WTC11 (cell line): ENCODE measurements at places on chromosomes 6 and 20. TPM values are rescaled to one million over a fixed set of nuclear protein-coding genes. Genes with fewer than 3 reads are reported as not detected.

Gene IP6K3
- 0.44 to 1.1 TPM (median 0.89 TPM) in 3 replicates for total RNA-seq

Gene BNIP5
- 0.05 TPM in 1 of 3 replicates, not detected in the others for total RNA-seq

Gene SLC22A2
- total RNA-seq: 0.44 to 0.96 TPM (median 0.78 TPM) in 3 replicates

Gene FARS2
- 10.7 to 15.0 TPM (median 11.3 TPM) in 3 replicates for total RNA-seq

Gene OR2B2
- total RNA-seq: not detected in 3 replicates

Gene ATP9A
- total RNA-seq: 5.0 to 5.4 TPM (median 5.0 TPM) in 3 replicates

- no peak overlapping the region for H3K27ac ChIP-seq
- peaks cover 29% of the 10 kb centered on the region for H3K4me1 ChIP-seq
- DNase-seq: no peak
- H3K27me3 ChIP-seq: no peaks in the 10 kb centered on the region
- no peak overlapping the region for H3K4me3 ChIP-seq
- peaks cover 34% of the 10 kb centered on the region for H3K36me3 ChIP-seq
Observed at GRCh38 chr20:35909176-35909575, 45.1 kb downstream of the SCAND1 start.

- no peak for DNase-seq
- no peak overlapping the region; the same call in 1 of the 2 replicates for H3K4me3 ChIP-seq
- no peaks in the 10 kb centered on the region for H3K27me3 ChIP-seq
- H3K36me3 ChIP-seq: peaks cover 18% of the 10 kb centered on the region
Observed at GRCh38 chr6:127484212-127484863, 25.1 kb upstream of the KIAA0408 start.

- H3K27ac ChIP-seq: no peak overlapping the region
- no peak for DNase-seq
- no peaks in the 10 kb centered on the region for H3K27me3 ChIP-seq
- H3K4me1 ChIP-seq: no peaks in the 10 kb centered on the region
Observed at GRCh38 chr6:98875375-98875774, 41.0 kb downstream of the POU3F2 start.

- no peaks in the 10 kb centered on the region for H3K36me3 ChIP-seq
- H3K4me1 ChIP-seq: no peaks in the 10 kb centered on the region
- peaks cover 3% of the 10 kb centered on the region; the same call in 1 of the 2 replicates for H3K27me3 ChIP-seq
- H3K4me3 ChIP-seq: no peak overlapping the region
- no peak overlapping the region for H3K27ac ChIP-seq
Observed at GRCh38 chr6:117463762-117464665, 18.5 kb upstream of the DCBLD1 start.

DNA sequence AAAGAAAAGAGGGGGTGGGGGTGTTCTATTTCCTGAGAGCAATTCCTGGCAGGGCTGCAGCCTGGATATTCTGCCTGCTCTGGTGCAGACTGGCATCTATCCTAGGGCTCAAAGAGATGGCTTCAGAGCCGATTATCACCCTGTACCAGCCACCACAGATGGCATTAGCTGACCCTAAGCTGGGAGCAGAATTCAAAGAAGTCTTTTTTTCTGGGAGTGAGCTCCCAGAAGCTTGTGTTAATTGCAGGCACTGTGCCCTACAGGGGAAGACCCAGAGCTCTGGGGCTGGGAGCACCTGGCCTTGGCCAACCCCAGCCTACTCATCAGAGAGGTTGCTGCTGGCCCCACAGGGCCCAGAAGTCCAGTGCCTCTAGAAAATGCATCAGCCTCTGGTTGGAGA, 85.9 kb downstream of the PXDC1 start:
- H3K27me3 ChIP-seq: no peaks in the 10 kb centered on the region; the same call in none of the 2 replicates
- H3K4me3 ChIP-seq: no peak overlapping the region
- peaks cover 13% of the 10 kb centered on the region for H3K36me3 ChIP-seq
- DNase-seq: no peak
- no peak overlapping the region for H3K27ac ChIP-seq

- H3K27me3 ChIP-seq: no peaks in the 10 kb centered on the region
- peaks cover 11% of the 10 kb centered on the region; the same call in 1 of the 2 replicates for H3K4me1 ChIP-seq
- no peaks in the 10 kb centered on the region for H3K36me3 ChIP-seq
- H3K27ac ChIP-seq: no peak overlapping the region
Observed at GRCh38 chr6:152160346-152160745, 352.9 kb downstream of the ESR1 start.

GRCh38 chr20:50101281-50101680, 11.7 kb downstream of the UBE2V1 start:
- H3K4me1 ChIP-seq: peaks cover 43% of the 10 kb centered on the region
- no peaks in the 10 kb centered on the region for H3K27me3 ChIP-seq
- H3K27ac ChIP-seq: peak overlapping the region; percentile 74; the same call in 1 of the 2 replicates
- no peak overlapping the region for H3K4me3 ChIP-seq
- DNase-seq: no peak

DNA sequence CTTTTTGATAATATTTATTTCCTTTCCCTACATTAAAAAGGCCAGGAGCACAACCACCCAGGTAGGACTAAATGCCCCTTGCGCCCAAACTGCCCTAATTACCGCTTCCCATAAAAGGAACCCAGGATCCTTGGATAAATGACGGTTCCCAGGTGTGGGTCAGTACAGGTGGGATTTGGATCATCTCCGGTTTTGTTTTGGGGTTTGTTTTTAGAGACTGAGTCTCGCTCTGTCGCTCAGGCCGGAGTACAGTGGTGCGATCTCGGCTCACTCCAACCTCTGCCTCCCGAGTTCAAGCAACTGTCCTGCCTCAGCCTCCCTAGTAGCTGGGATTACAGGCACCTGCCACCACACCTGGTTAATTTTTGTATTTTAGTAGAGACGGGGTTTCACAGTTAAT, 28.4 kb downstream of the ZNF217 start:
- no peaks in the 10 kb centered on the region for H3K27me3 ChIP-seq
- peaks cover 5% of the 10 kb centered on the region for H3K4me1 ChIP-seq
- peaks cover 41% of the 10 kb centered on the region for H3K36me3 ChIP-seq
- no peak for DNase-seq
- H3K4me3 ChIP-seq: no peak overlapping the region
- H3K27ac ChIP-seq: no peak overlapping the region; the same call in 1 of the 2 replicates

DNA sequence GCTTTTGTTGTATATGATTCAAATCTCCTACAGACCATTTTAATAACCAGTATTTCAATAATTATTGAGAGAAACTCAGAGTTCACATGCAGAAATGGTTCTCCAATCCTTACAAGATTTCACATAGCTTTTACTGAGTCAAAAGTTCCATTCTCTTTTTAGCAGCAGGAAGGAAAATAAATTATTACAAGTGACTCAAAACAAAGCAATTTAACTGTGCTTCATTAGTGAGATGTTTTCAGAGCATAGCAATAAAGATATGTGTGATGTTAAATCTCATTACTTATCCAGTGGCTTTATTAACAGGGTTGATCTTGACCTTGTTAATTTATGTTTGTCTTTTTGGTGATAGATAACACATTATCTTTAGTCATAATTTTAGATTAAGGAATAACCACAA, 22.0 kb downstream of the KIF13A start:
- no peaks in the 10 kb centered on the region for H3K36me3 ChIP-seq
- no peak overlapping the region for H3K27ac ChIP-seq
- DNase-seq: no peak
- H3K4me3 ChIP-seq: no peak overlapping the region

DNA sequence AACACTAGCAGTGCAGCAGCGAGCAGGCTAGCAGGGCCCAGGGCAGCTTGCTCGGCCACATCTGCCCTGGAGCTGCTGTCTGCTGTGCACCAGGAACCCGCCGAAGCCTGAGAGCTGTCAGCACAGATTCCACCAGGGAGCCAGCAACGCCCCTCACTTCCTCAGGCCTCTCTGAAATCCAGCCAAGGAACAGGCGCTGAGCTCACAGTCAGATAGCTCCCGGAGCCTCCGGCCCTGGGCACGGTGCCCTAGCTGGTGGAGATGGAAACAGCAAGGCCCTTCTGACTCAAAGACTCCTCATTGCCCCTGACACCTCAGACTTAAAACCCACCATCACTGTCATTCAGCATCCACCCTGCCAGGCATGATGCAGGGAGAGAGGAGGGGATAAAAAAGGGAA, 839.4 kb downstream of the MAFB start:
- peaks cover 25% of the 10 kb centered on the region for H3K4me1 ChIP-seq
- no peaks in the 10 kb centered on the region; the same call in none of the 2 replicates for H3K27me3 ChIP-seq
- H3K27ac ChIP-seq: no peak overlapping the region
- no peak for DNase-seq
